NCI-H1105 treated with DMSO at 0.1 percent for 48 hours (cell line): ENCODE measurements at places on chromosomes 2 and 18.
A peak's percentile ranks its signal among the peaks of the same experiment; 100 is the strongest.

- no peak for DNase-seq
Observed at GRCh38 chr18:10463096-10463495, 8.7 kb downstream of the APCDD1 start.

DNA sequence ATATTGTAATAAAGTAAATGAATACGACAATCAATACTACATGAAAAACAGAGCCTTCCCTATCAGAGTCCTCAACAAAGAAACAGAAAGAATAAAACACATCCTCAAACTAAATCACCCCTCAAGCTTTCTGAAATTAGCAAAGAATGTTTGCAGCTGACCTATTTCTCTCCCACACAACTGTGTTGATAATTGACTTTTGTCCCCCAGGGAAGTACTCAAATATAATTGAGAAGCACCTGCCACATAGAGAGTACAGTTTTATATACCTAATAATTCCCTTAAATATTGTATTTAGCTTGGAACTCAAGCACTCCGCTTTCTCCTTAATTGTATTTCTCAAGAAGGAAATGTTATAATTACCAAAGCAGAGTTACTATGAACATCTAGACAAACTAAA is 12.6 kb downstream of the CACNB4 start:
- peak; percentile 77 for DNase-seq

DNA sequence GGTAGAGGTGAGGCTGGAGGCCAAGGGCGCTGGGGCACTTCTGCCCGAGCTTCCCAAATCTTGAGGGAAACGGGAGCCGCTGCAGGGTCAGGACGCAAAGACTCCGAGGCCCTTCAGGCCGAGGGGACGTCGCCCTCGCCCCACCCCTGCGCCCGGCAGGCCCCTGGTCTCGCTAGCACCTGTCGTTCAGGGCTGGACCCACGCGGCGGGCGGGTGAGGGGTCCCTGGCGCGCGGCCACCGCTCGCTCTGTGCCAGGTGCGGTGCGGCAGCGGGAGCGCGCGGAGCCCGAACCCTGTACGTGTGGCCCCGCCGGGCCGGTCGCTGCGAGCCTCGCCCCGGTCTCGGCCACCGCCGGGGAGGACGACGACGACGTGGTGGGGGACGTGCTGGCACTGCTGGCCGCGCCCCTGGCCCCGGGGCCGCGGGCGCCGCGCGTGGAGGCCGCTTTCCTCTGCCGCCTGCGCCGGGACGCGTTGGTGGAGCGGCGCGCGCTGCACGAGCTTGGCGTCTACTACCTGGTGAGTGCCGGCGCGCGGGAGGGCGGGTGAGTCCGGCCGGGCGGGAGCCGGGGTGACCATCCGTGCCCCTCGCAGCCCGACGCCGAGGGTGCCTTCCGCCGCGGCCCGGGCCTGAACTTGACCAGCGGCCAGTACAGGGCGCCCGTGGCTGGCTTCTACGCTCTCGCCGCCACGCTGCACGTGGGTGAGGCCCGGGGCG is 4.9 kb downstream of the ERFE start:
- DNase-seq = peak; percentile 9

DNA sequence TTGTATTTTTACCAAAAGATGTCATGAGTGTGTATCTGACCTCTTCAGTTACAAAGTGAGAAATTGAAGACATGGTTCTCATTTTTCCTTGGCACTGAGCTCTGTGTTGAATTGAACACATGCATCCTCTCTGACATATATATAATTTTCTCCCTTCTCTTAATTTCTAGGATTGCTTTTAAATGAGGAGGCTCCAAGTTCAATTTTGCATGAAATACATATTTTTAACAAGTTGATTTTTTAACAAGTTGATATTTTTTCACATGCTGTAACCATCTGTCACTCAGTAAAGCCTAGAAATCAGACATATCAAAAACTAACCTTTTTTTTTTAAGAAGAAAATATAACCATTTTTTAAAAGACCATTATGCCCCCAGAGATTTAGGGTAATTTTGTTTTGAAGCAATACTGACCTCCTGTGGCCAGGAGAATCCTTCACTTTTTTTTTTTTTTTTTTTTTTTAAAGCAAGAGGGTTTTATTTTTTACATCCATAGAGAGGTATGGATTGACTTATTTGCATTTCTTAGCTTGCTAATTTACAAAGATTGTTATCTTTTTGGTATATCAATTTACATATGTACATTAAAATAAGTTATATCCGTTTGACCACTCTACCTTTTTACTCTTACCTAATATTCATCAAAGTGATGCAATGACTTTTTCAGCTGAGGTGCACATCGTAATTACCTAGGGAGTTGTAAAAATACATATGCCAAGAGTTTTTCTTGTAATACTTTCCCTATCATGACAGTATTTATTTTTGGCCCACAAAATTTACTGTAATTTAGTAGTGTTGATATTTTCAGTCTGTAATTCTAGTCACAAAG is 161.8 kb downstream of the SOCS6 start:
- DNase-seq = peak; percentile 22

GRCh38 chr2:2519381-2519780 is 188.3 kb upstream of the MYT1L start:
- DNase-seq = no peak

DNA sequence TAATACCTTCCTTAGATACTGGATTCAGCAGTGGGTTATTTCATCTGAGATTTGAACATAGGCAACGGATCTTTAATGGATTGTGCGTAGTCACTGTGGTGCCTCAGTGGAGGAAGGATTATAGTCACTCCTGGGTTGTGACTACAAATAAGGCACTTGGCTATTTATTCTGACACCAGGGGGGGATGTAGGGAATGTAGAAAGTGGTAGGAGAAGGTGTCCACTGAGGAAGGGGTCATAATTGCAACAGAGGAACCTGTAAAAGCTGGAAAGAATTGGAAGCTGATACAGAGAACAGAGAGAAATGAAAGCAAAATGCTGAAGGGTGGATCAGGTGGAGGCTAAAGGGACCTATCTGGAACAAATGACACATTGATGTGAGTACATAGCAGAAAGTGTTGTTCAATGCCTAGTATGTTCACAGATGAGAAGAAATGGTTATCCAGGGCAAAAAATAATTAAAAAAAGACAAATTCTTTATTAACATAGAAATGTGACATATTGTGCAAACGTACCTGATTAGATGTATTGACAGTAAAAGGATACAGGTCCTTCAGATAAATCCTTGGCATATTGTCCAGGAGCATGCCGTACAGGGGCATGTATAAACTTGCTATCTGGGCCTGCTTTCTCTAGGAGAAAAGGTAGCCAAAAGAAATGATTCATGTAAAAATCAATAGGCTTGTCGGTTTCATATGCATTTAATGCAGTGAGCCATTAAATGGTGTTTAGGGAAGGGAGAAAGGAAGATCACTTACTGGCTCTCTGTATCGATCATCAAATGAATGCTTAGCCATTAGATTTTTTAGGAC is 91.2 kb upstream of the CCDC195 start:
- DNase-seq = peak; percentile 32

GRCh38 chr2:65539633-65540032 is 107.2 kb upstream of the SPRED2 start:
- peak; percentile 63 for DNase-seq

GRCh38 chr2:200177971-200178911 is 128.3 kb upstream of the SPATS2L start:
- no peak for DNase-seq

GRCh38 chr2:226669249-226669648 is 130.4 kb downstream of the IRS1 start:
- DNase-seq = no peak

DNA sequence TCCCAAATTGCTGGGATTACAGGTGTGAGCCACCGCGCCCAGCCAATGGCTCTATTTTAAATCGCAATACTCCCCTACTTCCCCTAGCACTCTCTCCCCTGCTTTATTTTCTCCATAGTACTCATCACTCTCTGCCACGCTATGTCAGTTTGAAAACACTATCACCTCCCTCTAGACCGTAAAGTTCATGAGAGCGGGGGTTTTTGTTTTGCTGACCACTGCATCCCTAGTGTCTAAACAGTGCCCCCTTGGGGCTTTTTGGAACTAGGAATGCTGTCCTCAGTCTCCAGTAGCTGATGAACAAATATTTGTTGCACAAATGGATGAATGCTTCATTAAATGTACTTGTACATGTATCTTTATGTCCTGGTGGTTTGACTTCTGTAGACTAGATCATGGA is 44.1 kb downstream of the ATOH8 start:
- no peak for DNase-seq

- DNase-seq = no peak
Observed at GRCh38 chr2:85523062-85523902, 15.7 kb upstream of the MAT2A start.

DNA sequence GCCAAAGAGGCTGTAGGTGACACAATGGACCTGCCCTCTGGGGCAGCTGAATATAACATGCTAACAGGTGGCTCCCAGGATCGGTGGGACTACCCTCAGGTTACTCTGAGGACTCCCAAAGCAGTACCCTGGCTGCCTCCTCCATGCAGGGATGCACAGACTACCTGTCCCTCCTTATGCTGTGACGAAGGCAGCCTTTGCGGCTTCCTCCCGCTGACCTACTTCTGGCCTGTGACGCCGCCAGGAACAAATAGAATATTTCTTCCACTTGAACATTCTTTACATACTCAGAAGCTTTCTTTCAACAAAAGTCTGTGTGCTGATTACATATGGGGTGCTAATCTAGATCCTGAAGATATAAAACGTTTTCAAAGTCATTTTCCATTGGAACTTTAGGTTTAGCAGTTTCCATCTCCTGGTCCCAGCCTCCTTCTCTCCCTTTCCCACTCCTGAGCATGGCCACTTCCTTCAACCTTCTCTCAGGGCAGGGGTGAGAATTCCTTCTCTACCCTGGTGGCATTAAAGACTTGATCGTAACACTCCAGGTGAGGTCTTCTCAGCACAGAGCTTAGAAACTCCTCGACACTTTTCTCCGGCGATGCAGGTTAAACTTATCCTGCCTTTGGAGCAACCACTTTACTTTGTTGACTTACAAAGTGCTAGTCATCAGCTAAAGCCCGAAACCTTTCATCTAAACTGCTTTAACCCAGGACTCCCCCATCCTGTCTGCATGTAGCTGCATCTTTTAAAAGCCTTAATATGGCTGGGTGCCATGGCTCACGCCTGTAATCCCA is 58.9 kb upstream of the STK17B start:
- no peak for DNase-seq

DNA sequence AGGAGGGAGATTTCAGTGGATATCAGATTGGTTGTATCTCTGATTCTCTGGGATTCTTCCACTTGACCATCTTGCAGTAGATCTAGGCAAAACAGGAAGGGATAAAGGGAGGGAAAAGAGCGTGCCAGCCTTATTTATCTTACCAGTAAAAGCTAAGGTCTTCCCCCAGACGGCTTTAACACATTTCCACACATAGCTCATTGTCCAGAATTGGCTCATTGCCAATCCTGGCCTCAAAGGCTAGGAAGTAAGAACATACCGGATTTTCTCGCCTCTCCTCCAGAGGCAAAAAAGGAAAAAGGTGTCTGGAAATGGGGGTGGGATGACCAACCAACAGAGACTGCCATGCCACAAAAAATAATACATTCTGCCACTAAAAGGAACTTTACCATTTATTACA is 411.6 kb upstream of the NRP2 start:
- no peak for DNase-seq

GRCh38 chr2:70990216-70990615 is 4.5 kb downstream of the TEX261 start:
- no peak for DNase-seq

GRCh38 chr2:10432311-10433181 is 15.6 kb downstream of the ODC1 start:
- DNase-seq = no peak

DNA sequence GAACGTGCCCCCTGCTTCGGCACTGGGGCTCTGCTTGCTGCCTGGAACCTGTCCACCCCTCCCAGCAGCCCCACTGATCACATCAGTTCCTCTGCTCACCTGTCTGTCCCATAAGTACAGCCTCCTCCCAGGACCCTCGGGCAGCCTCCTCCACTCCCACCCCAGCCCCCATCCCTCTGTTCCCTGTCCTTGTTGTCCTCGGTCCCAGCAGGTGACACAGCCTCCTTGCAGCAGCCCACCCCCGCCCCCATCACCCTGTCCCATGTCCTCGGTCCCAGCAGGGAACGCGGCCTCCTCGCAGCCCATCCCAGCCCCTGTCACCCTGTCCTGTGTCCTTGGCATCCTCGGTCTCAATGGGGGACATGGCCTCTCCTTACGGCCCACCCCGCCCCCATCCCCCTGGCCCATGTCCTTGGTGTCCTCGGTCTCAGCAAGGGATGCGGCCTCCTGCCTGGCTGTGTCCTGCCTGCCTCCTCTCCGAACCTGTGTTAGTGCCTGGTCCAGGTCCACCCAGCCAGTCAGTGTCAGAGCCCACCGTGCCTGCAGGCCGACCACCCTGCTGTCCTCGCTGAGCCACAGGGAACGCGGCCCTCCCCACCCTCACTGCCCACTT is 4.3 kb upstream of the OTOS start:
- DNase-seq = no peak

DNA sequence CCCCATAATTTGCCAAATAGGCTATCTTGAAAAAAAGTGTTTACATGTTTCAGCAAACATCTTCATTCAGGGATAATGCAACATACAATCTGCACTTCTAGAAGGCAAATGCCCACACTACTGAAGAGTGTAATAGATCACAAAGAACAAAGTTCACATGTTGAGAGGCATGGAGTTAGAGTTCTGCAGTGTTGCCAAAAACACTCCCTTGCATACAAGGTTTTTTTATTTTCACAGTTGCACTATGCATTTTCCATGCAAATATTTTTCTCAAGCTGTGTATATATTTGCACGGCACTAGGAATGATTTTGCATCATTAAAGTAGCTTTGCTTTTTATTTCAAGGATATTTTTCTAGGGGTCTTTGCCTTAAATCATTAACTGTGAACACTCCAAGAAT is 409.9 kb downstream of the THSD7B start:
- DNase-seq = no peak

DNA sequence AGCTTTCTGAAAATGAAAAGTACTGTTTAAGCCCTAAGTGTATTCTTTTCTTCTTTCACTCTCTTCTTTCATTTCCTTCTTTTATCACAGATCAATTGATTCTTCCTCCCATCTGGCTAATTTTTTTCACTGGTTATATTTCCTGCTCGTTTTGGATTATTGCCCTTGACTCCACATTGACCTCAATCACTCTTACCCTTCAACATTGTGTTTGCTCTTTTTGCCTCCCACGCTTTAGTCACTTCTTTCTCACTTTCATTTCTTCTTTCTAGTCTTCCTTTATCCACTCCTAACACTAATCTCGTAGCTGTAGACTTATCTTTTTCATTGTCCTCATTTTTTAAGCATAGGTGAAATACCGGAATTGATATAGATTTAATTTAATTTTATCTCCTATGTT is 320.3 kb upstream of the VRK2 start:
- no peak for DNase-seq

- no peak for DNase-seq
Observed at GRCh38 chr18:26322890-26323653, 96.8 kb downstream of the TAF4B start.

- no peak for DNase-seq
Observed at GRCh38 chr2:169095621-169096105, 26.3 kb downstream of the DHRS9 start.

DNA sequence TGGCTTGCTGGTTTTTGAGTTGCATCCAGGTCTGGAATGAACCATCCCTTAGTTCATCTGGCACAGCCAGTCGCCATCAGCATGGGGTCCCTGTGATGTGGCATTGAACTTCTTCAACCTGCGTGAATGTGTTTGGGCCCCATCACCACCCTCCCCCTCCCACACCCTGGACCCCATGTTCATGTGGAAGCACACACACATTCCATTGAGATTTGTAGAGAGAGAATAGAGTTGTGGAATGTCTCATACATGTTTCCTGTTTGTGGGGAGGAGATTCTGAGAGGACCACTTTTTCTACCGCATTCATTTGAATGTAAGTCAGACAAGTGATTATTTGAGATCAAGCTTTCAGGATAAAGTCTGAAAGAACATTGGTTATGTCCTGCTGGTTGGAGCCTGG is 117.6 kb upstream of the EML6 start:
- DNase-seq = no peak
